Activated CD4-positive, alpha-beta T cell treated with anti-CD3 and anti-CD28 coated beads, Interleukin-2, amount 10 ng/mL, durations not matched to agents 7 days and 5 days (primary cell): ENCODE measurements at places on chromosomes 12 and 14.

GRCh38 chr12:106897981-106898901 is 57.5 kb upstream of the TMEM263 start:
- no peak for DNase-seq

DNA sequence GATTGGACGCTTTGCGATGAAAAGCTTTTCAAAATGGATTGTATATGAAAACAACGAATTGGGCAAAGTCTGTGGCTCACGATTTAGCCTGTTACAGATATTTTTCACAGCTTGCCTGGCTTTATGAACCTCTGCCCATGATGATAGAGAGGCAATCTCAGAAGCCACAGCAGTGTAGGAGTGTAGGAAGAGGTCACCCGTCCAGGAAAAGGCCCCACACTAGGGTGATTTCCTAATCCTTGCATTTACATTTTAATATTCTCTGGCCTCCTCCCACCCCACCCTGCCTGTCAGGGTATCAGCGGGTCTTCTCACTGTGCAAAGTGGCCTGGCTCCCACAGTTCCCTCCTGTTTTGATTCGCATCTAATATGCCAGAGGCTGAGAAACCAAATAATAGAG is 81.8 kb upstream of the FOXN3 start:
- no peak for DNase-seq

- no peak for DNase-seq
These were observed 41.3 kb downstream of the HNRNPC start for GRCh38 chr14:21227981-21228380.

GRCh38 chr12:19186722-19187661 is 57.5 kb downstream of the PLEKHA5 start:
- no peak for DNase-seq

DNA sequence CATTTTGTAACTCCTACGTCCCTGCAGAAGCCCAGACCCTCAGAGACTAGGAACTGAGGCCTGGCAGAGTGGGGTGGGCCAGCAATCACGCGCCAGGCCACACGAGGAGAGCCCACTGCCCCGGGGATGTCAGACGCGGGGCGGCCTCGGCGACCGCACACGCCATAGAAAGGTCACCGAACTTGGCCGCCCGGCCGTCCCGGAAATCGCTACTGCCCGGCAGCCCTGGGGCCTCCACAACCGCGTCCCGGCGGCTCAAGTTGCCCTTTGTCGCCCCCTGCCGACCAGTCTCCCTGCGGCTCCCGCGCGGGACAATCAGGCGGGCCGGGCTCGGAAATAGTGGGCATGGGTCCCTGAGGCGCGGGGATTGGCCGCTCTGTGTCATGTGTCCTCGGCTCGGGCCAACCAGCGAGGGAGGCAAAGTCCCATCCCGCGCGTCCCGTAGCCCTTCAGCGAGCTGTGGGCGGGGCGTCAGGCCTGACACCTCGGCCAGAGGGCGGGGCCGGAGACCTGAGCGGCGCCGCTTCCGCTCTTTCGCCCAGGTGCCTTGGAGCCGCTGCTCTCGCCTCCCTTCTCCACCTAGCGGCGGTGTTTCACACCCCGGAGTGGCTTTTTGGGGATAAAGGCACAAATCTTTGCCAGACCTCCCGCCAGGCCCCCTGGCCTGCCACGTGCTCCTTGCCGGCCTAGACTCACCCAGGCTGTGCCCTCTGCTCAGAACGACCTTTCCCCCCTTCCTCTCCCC is 33.4 kb upstream of the DEGS2 start:
- DNase-seq: peak; percentile 100

GRCh38 chr12:14545144-14546124 is 22.2 kb downstream of the PLBD1 start:
- DNase-seq: no peak

DNA sequence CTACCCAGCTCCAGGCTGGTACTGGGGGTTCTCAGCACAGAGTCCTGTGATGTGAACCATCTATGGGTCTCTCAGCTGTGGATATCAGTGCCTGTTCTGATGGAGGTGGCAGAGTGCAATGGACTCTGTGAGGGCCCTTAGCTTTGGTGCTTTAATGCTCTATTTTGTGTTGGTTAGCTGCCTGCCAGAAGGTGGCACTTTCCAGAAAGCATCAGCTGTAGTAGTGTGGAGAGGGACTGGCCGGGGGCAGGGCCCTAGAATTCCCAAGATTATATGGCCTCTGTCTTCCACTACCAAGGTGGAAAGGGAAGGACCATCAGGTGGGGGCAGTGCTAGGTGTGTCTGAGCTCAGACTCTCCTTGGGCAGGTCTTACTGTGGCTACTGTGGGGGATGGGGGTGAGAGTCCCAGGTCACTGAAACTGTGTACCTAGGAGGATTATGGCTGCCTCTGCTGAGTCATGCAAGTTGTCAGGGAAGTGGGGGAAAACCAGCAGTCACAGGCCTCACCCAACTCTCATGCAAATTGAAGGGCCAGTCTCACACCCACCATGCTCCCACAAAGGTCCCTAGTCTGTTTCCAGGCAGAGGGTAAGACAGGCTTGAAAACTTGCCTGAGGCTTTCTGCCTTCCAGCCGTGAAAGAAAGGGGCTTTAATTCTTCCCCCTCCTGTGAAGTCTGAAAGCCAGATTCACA is 878.1 kb downstream of the C12orf50 start:
- no peak for DNase-seq

GRCh38 chr14:102208741-102209140 is 69.0 kb downstream of the WDR20 start:
- DNase-seq: no peak

- no peak for DNase-seq
These were observed 103.2 kb upstream of the VRK1 start for GRCh38 chr14:96693987-96694386.

DNA sequence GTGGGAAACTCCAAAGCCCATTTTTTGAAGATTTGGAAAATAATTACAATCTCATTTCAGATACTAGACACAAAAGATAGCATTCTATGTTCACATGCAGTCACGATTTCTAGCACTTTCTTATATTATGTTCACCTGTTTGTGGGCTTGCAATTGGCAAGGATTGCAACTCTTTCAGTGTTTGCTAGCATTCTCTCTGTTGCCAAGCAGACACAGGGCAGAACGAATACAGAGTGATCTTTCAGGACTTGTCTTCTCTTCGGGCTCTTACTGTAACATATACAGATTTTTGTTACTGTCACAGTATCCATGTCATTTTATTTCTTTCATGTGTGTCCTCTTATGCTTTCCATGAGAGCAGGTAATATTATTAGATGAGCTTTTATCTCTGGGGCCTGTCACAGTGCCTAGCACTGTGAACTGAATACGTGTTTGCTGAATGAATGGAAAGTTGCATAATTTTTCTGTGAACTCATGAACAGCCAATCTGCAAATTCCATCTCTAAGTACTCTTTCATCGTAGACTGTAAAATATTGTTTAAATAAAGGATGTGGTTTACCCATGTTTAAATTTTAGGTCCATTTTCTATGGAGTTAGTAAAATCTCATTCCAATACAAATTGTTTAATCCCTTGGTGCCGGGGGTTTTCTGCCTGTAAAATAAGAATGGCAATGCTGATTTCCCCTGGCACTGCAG is 105.1 kb downstream of the BMP4 start:
- no peak for DNase-seq

GRCh38 chr12:98371419-98371818 is 144.0 kb upstream of the TMPO start:
- DNase-seq: no peak

DNA sequence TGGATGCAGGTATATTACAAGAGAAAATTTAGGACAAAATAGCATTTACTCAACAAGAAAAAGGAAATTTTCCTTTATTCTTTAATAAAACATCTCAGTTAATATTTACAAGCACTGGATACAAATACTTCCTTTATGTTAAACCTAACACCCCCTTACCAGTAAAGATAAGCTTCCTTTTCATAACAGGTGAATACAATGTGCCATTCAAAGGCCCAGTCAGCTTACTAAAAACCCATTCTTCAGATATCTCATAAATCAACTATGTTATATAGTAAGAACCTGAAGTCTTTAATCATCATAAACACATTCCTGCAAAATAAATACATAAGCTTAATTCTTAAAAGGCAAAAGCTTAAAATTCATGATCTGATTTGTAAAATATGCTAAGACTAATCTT is 52.6 kb downstream of the LRP6 start:
- no peak for DNase-seq

DNA sequence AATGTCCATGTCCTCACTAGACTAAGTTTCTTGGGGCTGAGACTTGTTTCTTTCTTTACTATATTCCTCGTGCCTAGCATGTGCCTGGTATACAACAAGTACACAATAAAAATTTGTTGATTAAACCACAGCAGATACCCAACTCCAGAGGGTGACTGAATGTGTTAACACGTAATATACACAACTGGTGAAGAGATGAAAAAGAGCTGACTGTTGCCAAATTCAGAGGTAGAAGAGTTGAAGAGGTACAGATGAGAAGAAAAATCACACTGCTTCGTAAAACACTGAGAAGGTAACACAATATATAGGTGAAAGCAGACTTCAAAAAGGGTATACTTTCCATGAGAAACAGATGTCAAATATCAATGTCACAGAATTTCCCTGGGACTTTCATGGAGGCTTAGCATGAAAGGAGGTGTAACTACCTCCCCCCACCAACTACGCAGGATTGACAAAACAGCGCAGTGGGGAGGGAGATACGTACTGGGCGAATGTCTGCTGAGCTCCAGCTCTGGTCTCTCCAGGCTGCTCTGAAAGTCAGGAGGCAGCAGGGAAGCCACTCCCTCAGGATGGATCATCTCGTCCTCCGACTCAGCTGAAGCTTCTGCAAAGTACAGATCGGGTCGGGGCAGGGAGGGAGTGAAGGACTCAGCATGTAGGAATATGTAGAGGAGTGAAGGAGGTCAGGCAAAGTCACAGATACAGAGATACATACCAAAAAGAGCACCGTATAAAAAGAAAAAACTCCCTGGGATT is 5.3 kb downstream of the ACIN1 start:
- DNase-seq: no peak

DNA sequence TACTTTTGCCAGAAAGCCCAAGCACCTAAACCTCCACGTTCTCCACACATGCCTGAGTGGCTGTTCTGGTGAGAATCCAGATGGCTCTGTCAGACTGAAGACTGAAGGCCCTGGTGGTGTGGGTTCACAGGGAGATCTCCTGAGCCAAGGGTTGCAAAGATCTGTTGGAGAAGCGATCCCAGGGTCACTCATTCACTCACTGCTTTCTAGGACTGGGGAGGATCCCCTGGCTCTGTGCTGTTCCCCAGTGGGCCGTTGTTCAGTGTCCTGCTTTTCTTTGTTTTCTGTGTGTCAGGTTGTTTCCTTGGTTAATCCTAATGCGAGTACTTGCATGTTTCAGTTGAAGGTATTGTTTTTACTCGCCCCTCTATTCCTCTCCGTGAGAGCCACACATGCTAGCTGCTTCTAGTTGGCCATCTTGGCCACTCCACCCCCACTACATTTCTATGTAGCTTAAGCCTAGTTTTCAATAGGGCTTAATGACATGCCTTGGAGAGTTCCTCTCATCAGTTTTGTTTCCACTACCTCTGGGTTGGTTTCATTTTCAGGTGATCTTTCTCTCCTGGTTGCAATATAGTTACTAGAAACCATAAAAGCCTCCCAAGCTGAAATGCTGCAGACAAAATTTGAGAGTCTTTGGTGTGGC is 144.5 kb upstream of the SLC38A2 start:
- DNase-seq: peak; percentile 45

GRCh38 chr12:105107171-105107493 is 399 bp upstream of the WASHC4 start:
- DNase-seq: no peak

- no peak for DNase-seq
These were observed 19.0 kb downstream of the KLRB1 start for GRCh38 chr12:9588749-9589148.

- DNase-seq: no peak
These were observed 542 bp downstream of the PXN start for GRCh38 chr12:120264904-120265472.

- DNase-seq: no peak
These were observed 364.9 kb downstream of the GALC start for GRCh38 chr14:87628129-87628528.

DNA sequence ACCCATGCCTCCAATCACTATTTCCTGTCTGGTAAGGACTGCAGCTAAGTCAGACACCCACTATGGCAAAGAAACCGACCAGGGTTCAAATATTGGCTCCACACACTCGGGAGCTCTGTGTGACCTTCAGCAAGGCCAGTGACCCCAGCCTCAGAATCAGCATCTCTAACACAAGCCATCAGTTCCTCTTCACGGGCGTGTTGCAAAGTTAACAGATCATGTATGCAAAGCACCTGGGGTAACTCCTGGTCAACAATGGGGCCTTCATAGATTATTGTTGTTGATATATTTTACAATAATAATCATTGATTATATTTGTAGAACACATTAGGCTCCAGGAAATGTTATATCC is 6.2 kb upstream of the FAM222A start:
- no peak for DNase-seq

GRCh38 chr14:71694591-71695530 is 237.4 kb upstream of the RGS6 start:
- DNase-seq: no peak

DNA sequence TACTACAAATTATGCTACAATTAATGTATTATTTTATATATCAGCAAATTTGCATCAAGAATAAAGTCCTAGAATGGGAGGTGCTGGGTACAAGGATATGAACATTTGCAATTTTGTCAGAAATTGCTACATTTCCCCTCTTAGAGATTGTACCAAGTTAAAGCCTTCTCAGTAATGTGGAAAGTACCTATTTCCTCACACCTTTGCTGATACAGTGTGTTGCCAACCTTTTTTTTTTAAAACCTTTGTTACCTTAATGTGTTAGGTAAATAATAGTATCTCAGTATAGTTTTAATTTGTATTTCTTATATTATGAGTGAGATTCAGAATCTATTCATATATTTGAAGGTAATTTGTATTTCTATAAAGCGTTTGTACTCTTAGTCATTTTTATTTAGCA is 95.4 kb upstream of the HIF1A start:
- no peak for DNase-seq

DNA sequence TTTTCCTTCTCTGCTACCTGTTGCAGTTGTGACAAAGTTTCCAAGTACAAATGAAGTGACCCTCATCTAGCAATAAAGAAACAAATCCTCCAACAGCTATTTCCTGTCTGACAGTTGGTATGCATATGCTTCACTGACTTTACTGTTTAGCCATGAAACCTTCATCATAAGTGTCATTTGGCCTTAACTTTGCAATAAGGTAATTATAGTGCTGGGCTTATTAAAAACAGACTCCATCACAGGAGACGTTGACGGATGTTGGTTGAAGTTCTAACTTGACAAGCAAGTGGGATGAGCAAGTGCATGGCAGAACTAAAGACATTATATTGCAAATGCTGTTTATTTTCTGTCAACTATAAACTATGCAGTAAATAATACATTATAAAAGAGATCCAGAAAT is 425.2 kb downstream of the RPS29 start:
- no peak for DNase-seq

DNA sequence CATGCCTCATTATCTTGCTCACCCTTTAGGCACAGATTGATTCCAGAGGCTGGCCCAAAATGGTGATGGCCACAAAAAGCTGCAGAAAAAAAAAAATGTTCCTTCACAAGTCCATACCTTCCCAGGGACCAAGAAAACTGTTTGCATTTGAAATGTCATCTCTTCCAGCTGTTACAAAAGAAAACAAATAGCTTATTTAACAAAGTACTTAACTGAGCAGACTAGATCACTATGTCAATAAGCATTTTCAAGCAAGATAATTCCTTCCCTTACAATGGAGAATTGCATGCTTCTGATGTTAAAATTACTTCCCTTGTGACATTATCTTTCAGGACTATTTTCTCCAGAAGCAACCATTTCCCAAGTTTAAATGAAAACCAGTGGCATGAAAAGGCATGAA is 377.9 kb upstream of the KITLG start:
- DNase-seq: no peak

- no peak for DNase-seq
These were observed 982.0 kb upstream of the TMEM132C start for GRCh38 chr12:127284870-127285431.
